ENCODE measurements at places on chromosomes 13 and 19.
A peak's percentile ranks its signal among the peaks of the same experiment; 100 is the strongest.

- DNase-seq, result peak; percentile 62
Measured at GRCh38 chr13:95834134-95834765, 157.3 kb downstream of the DNAJC3 start.

- no peak for DNase-seq
Measured at GRCh38 chr19:32168111-32168510, 177.3 kb upstream of the ZNF507 start.

DNA sequence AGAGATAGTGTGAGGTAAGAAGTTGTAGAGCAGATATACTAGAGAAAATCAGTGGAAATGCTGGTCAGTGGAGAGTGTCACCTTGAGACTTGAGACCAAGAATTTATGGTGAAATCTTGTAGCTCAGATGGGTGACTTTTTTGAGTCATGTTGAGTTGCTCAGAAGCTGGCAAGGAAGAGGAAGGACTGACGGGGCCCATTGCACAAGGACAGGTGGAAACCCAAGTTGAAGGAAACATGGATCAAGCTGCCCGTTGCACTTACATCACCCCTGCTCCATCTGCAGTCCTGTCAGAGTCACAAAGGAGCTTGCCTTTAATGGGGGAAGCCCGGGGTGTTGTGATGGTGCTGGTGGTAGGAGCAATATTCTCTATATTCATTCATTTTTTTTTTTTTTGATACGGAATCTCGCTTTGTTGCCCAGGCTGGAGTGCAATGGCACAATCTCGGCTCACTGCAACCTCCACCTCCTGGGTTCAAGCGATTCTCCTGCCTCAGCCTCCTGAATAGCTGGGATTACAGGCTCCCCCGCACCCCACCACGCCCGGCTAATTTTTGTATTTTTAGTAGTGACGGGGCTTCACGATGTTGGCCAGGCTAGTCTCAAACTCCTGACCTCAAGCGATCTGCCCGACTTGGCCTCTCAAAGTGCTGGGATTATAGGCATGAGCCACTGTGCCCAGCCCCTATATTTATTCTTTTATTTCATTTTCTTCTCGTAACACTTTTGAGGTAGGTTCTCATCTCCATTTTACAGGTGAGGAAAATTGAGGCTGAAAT lies 27.4 kb downstream of the UBAC2 start:
- no peak for DNase-seq

GRCh38 chr13:80695841-80696240 lies 354.9 kb upstream of the SPRY2 start:
- DNase-seq, result no peak

GRCh38 chr13:26310003-26310402 lies 56.1 kb downstream of the CDK8 start:
- DNase-seq, result no peak

Data from activated CD8-positive, alpha-beta memory T cell treated with anti-CD3 and anti-CD28 coated beads, Interleukin-2, amount 50 U/mL, for 4 hours (primary cell).